Activated B cell treated with CpG ODN at 0.5 μM for 24 hours (primary cell): ENCODE measurements at places on chromosomes 3 and 15.

- no peak for DNase-seq
Observed at GRCh38 chr3:48467473-48468267, 21.1 kb downstream of the ATRIP start.

- DNase-seq, result no peak
Observed at GRCh38 chr3:167354751-167355150, 25.3 kb downstream of the ZBBX start.

DNA sequence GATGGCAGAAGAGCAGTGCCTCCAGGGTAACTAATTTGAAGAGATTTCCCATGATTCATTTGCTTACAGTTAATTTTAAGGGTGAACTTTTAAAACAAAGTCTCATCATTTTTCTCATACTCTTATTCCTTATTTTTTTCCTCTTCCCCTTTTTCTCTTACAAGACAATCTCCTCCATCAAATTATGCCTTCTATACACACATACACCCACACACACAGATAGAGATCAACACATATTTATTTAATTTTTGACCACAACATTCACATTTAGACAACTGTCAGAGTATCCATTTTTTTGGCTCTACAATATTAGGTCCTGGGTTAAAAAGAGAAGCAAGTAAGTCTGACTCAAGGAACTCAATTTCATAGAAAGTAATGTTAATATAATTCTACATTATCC, 37.6 kb downstream of the AAGAB start:
- DNase-seq, result no peak

DNA sequence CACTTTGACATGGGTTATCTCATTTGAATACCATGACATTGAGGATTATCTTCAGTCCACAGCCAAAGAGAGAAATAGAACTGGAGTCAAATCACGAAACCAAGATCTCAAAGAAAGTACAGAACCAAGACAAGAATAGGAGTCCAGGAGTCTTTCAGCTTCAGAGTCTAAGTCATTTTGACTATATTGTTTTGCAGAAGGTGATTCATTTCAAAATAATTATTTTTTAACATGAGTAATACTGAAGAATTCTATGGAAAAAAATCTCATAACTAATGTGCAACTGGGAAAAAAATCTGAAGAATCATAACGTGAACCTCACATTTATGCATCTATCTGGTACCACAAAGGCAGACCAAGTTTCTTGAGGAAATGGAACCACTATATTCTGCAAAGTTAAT, 60.3 kb downstream of the UBE3A start:
- no peak for DNase-seq

DNA sequence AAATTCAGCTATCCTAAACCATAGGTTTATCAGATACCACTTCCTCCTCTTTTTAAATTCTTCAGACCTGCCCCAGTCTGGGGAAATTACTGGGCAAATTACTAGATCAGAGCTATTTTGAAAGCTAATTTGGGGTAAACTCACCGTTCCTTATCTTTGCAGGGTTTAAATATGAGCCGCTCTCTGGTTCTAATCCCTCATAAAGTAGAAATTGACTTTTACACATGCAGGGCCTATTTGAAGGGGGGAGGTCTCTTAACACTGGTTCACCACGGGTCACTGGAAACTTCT, 11.0 kb upstream of the MEIS2 start:
- DNase-seq, result no peak

DNA sequence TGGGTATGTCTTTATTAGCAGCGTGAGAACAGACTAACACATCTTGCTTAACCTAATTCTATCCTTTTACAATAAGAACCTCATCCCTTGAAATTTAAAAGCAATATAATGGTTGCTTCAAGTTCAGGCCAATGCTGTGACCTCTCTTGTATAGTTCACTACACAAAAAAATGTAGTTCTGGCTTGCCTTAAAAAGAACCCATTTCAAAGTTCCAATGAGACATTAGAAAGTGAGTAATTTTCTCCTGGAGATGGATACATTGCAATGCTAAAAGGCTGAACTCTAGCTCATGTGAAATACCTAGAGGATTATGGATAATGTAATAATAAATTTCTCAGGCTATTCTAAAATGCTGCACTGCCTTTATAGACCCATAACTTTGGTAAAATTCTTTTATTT, 47.8 kb downstream of the ATP13A4 start:
- no peak for DNase-seq

DNA sequence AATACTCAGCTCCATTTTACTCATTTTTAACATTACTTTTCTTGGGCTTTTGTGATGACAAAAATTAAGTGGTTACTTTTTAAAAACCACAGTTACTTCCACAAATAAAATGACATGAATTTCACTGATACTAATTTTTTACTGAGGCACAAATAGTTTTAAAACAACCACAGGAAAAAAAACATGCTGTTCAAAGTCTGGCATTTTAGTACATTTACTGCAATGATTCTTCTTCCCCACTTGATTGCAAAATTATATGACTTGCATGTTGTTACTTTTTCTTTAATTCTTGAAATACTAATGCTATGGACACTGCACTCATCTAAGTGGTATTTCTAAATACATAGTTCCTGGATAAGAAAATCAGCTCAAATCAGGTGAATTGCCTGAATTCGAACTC, 24.8 kb upstream of the SLMAP start:
- DNase-seq, result no peak

DNA sequence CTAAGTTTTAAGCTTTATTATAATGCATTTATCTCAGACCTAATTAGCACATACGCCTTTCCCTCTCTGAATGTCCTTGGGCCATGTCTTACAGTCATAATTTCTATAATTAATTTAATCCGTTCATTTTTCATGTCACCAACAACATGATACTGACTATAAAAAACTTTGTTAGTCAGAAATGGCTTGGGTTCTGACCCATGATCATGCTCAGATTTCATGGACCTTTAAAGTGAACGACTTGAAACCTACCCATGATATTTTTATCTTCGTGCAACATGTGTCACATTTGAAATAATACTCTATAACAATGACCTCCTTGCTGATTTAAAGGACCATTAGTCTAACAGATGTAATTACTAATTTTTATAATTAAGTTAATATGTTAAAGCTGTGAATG, 1033.8 kb downstream of the DIPK2A start:
- no peak for DNase-seq

GRCh38 chr15:36877796-36878683, 222.3 kb downstream of the MEIS2 start:
- DNase-seq, result no peak

- DNase-seq, result no peak
Observed at GRCh38 chr15:58865425-58865880, 68.0 kb downstream of the SLTM start.

DNA sequence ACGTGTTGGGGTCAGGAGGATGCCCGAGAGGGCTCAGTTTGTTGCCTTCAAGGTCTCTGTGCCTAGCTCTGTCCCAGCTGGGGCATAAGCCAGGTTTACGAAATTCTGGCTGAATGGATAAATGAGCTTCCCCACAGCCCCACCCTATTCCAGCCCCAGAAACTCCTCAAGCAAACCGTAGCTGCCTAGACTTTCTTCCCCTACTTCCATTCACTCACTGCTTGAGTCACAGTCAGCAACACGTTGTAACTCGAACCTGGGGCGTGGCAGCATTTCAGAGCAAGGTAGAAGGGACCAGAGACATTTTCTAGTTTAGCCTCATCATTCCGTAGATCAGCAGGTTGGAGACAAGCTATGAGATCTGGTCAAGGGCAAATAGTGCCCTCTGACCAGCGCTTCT, 24.2 kb downstream of the NMNAT3 start:
- DNase-seq, result no peak

- DNase-seq, result no peak
Observed at GRCh38 chr3:63857311-63857710, 6.3 kb downstream of the THOC7 start.

GRCh38 chr15:34853001-34853758, 57.8 kb upstream of the ACTC1 start:
- DNase-seq, result no peak

DNA sequence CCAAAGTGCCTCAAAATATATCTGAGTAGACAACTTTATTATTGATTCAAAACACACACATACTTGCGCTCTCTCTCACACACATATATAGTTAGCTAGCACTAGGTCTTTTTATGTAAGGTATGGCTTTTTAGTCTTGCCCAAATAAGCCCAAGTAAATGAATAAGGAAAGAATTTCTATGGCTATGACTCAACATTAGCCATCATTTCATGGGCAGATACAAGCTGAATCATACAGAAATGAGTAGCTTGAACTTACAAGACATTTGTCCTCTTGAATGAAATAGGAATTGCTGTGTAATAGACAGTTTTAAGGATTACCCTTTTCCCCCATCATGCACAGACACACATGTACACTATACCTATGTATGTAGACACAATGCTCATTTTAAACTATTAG, 4.9 kb downstream of the CADPS start:
- no peak for DNase-seq

DNA sequence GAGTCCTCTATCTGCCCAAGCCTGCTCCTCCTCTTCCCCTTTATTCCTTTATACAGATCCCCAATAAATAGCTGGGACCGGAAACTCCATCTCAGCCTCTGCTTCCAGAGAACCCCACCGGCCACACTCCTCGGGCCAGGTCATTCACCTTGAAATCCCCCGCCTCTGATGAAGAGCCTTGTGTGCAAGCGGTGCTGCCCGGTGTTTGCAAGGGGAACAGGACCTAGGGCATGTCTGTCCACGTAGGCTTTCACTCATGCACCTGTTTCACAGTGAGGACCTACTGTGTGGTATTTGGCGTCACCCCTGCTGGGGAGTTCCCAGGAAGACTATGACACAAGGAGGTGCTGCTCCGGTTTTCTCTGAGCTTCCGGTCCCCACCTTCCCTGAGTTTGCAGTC, 54.0 kb downstream of the WNT7A start:
- no peak for DNase-seq

DNA sequence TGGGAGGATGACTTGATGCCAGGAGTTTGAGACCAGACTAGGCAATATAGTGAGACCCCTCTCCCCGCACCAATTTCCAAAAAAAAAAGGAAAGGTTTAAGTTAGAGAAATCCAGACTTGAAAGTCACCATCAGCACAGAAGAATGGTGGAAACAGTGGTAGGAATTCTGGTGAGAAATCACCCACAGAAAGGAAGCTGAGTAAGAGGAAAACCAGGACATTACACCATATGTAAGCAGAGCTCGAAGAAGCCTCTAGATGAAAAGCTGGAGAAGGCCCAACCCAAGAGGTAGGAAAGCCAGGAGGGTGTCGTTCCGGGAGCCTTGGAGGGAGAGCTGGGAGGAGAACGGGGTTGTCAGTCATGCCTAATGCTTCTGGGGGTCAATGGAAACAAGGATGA, 40.5 kb downstream of the RASGRP1 start:
- no peak for DNase-seq

- DNase-seq, result no peak
Observed at GRCh38 chr3:55090291-55090690, 162.4 kb upstream of the LRTM1 start.

DNA sequence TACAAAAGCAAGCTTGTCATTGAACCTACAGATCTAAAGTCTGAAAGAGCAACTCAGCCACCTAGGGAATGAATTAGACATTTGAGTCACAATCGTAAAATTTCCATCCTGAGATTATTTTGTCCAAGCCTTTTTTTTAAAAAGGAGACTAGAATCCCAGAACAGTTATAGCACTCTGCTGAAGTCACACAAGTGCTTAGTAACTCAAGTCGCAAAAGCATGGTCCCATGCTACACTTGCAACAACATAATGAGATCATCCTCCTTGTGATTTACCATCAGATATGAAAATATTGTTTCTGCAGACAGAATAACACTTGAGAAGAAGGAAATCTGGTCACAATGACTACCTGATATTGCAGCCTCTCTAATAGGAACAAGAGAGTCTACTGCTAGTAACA, 106.7 kb downstream of the ZIC4 start:
- no peak for DNase-seq

DNA sequence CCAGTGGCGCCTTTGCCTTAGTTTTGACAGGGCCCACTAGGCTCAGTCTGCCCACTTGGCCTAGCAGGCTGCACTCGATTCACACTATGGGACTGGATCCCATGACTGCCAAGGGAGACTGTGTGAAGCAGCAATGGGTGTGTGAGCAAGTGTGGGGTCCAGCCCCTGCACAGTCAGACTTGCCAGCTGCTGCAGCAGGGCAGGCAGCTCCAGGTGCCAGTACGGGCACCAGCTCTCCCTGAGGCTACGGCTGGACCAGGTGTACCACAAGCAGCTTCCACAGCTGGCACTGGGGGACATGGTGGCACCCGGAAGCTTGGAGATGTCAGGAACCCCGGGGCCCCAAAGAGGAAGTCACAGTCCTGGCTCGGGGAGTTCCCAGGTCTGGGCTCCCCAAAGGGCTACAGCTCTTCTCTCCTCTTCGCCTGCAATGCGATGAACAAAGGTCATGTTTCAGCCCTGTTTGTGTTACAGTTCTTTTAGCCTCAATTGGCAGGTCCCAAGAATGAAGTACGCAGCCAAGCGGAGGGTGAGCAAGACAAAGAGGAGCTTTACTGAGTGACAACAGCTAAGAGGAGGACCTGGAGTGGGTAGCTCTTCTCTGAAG, 67.1 kb downstream of the PIK3CB start:
- no peak for DNase-seq

- no peak for DNase-seq
Observed at GRCh38 chr3:131960324-131960723, 74.5 kb downstream of the CPNE4 start.

GRCh38 chr3:196354132-196354531, 15.9 kb upstream of the TM4SF19 start:
- DNase-seq, result no peak

DNA sequence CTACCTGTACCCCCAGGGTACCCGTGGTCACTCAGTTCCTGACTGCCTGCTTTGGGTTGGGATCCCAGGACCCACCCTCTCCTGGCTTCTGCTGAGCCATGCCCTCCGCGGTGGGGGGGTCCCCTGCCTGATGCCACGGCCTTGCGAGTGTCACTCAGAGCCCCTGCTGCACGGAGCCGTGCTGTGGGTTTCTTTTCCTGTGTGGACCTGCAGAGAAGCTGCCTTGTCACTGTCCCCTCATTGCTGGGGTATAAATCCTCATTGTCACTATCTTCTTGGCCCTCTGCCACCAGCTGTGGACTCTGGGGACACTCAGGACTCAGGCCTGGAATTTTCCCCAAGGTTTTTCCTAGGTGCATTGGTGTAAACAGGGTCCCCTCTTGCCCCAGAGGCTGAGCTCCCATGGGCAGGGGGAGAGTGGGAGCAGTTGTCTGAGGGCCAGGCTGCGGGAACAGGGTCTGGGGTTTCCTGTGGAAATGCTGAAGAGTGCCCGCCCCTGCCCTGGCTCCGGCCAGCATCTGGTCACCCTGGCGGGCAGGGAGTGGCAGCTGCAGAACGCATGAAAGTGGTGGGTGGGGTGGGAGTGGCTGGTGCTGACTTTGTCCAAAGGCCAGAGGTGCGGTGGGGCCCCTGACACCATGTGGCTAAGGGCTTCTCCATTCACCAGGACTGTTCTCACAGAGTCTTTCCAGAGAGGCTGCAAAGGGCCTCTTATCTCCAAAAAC, 191.7 kb downstream of the GOLGA6L6 start:
- no peak for DNase-seq
